Thoracic aorta (tissue), 2 donors: ENCODE measurements at places on chromosomes 5 and 9.

DNA sequence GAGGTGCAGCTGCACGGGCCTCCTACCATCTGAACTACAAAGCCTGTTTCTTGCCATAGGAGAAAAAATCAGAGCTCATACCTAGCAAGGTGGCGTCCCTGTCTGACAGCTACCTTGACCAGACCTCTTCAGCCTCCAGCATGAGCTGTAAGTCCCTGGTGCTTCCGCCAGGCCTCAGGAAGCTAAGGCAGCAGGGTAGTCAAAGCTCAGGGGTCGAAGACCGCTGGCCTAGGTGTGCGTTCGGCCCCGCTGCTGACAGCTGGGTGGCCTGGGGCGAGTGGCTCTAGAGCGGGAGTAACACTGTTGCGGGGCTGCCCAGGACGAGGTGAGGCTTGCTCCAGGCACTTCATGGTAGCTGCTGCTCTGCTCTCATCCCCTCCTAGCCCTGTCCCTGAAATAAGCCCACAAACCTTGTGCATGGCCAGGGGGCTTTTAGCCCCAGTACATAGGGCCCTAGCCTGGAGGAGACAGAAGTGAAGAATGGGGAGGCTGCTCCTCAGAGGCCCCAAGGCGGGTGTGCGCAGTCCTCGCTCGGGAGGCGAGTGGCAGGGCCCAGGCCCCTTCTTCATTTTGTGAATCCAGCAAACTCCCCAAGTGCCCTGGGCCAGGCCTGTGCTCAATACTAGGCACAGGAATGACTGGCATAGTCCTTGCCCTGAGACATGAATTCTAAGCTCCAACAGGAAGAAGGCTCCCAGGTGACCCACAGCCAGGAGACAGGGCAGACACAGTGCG lies 5.4 kb downstream of the TOR2A start:
- DNase-seq: no peak
- H3K4me1 ChIP-seq: peaks cover 8% of the 10 kb centered on the region
- H3K27me3 ChIP-seq: no peaks in the 10 kb centered on the region

GRCh38 chr9:32882705-32883104 lies 99.4 kb downstream of the TMEM215 start:
- DNase-seq: no peak
- H3K36me3 ChIP-seq: no peaks in the 10 kb centered on the region
- H3K4me3 ChIP-seq: no peak overlapping the region
- no peaks in the 10 kb centered on the region for H3K27me3 ChIP-seq
- no peaks in the 10 kb centered on the region for H3K4me1 ChIP-seq

- peaks cover 14% of the 10 kb centered on the region for H3K4me1 ChIP-seq
- no peak for DNase-seq
- peak overlapping the region; percentile 22 for H3K4me3 ChIP-seq
- no peak overlapping the region for H3K27ac ChIP-seq
- H3K27me3 ChIP-seq: no peaks in the 10 kb centered on the region
Observed at GRCh38 chr5:41843456-41844370, 26.5 kb downstream of the OXCT1 start.

DNA sequence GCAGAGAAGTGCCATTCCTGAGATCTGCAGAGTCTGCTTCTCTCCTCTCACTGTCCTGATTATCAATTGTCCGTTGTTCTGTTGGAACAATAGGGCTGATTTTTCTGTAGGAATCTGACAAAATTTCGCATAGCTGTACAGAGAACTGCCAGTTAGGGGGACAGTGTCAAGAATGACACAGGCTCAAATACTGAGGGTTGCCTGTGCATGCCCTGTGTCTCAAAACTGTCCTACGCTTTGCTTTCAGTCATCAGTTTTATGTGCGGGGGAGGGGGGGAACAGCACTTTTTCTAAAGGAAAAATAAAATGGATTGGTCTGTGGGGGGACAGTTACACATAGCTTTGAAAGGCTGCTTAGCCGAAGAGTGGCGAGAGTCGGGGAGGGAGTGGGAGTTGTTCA lies 248.6 kb downstream of the PDZD2 start:
- H3K27ac ChIP-seq: no peak overlapping the region
- H3K27me3 ChIP-seq: no peaks in the 10 kb centered on the region
- no peak overlapping the region for H3K4me3 ChIP-seq
- DNase-seq: no peak

DNA sequence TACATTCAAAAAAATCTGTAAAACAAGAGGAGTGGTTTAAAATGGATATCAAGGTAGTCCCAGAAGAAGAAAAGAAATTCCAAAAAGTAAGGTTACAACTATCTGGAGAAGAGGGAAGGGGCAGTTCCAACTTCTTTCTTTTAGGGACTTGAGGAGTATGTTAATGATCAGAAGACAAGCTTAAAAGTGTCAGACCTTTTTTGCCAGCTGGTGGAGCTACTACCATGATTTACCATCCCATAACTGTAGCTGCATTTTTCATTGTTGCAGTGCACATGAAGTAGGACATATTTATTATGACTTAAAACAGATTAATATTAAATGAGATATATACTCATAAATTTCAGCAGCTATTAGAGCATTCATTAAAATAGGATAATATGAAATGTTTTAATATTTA lies 158.5 kb upstream of the RGS7BP start:
- no peak overlapping the region for H3K4me3 ChIP-seq
- H3K27ac ChIP-seq: no peak overlapping the region
- no peak for DNase-seq
- peaks cover 26% of the 10 kb centered on the region for H3K4me1 ChIP-seq
- no peaks in the 10 kb centered on the region for H3K36me3 ChIP-seq
